Heart right ventricle (tissue), 16 donors: ENCODE measurements at places on chromosomes 4 and X.

GRCh38 chr4:102061133-102061532 lies 270.6 kb downstream of the BANK1 start:
- no peak for DNase-seq

DNA sequence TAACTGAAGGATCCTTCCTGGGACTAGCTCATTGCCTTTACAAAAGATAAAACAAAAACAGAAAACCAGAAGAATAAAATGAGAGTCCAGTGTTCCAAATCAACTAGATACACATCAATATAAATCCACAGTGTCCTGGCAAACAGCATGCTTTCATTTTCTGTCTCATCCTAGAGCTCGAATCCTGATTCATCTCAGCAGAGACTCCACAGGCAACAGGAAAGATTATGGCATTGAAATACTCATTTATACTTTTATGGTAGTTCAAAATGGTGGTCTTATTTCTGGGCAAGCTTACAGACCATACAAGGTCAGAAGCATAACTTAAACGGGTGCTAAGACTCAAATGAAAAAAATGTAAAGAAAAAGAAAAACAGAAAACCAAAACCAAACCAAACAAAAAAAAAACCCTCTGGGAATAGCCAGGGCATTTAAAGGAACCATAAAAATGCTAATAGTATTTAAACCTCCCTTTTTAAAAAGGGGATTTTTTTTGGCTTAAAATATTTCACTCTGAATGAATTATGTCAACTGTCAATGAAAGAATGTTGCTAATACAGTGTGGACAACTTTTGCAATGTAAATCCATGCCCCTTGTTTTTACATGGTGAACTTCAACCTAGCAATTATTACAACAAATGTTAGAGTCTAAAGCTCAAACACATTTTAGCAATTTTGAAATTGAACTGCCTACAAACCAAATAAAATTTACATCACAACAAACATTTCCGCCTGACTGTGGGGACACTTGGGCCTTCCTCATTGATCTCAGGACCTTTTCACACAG lies 57.9 kb downstream of the GPR101 start:
- DNase-seq: no peak

DNA sequence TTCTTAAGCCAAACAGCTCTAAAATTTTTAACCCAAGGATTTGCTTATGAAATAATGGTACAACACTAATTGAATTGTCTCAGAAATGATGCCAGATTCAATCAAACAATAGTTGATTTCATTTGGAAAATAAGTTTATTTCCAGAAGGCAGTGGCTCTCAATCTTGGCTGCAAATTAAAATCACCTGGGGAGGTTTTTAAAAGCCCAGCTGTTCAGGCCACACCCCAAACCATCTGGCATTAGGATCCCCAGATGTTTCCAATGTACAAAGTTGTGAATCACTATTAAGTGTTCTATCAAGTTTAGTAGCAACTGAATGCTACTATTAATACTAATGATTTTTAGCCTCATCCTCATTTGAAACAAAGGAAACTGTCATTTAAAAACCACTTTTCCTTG lies 22.2 kb downstream of the TMEM184C start:
- no peak for DNase-seq

- DNase-seq: peak; percentile 53
Observed at GRCh38 chrX:119488749-119489148, 20.5 kb downstream of the SLC25A5 start.
